CD4-positive, alpha-beta T cell treated with Interleukin-4 for 4 hours (primary cell): ENCODE measurements at places on chromosomes 3 and 15.
A peak's percentile ranks its signal among the peaks of the same experiment; 100 is the strongest.

GRCh38 chr3:164679245-164679644 is 399.1 kb downstream of the SI start:
- DNase-seq: no peak

DNA sequence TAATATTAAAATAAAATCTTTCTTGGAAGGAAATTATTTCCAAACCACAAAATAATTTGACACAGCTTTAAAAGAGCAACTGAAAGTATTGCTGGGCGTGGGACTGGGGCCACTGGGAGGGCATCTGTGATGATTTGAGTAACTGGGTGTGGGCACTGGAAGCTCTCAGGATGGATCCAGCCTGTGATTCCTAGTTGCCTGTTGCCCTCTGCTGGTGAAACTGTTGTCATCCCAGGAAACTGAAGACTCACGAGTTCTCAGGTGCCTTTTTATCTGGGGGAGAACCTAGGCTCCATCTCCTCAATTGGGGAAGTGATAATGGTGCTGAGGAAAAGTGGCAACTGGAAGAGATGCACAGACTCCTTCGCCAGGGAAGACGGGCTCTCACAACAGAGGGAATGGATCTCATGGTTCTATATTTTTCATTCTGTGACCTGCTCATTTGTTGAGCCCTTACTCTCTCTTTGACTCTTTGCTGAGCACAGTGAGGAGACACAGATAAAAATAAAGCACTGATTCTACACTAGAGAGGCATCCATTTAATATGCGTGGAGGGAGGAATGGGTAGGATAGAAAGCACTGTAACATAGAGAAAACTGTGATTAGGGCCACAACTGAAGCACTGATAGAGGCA is 61.6 kb downstream of the TPRG1 start:
- DNase-seq: no peak

DNA sequence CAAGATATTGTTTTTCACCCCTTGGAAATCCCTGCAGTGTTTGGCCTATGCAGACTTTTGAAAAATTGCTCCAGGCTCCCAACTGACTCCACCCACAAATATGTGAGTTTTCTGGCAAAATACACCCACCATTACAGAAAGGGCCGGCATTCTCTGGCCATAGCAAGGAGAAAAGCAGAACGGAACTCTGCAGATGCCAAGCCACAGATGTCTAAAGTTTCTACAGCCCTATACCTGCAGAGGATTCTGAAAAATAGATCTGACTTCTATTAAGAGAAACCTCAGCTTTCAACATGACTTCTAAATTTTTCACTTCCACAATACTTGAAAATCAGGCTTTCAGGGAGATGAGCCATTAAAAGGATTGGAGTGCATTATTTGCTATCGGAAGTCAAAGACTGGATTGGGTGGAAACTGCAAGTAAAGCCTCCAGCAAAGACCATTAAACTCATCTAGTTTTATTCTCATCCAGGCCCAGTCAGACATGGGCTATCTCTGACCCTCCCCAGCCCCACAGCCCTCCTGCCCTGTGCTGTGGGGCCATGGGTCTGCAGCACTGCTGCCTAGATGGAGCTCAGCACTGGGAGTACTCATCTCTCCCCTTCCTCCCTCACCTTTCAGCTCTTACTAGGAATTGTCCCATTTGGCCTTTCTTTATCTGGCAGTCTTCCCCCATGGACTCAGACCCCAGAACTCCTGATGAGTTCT is 243.1 kb upstream of the GOLGA6L4 start:
- DNase-seq: no peak

- peak; percentile 8 for DNase-seq
Observed at GRCh38 chr15:85793641-85794597, 806 bp downstream of the KLHL25 start.

DNA sequence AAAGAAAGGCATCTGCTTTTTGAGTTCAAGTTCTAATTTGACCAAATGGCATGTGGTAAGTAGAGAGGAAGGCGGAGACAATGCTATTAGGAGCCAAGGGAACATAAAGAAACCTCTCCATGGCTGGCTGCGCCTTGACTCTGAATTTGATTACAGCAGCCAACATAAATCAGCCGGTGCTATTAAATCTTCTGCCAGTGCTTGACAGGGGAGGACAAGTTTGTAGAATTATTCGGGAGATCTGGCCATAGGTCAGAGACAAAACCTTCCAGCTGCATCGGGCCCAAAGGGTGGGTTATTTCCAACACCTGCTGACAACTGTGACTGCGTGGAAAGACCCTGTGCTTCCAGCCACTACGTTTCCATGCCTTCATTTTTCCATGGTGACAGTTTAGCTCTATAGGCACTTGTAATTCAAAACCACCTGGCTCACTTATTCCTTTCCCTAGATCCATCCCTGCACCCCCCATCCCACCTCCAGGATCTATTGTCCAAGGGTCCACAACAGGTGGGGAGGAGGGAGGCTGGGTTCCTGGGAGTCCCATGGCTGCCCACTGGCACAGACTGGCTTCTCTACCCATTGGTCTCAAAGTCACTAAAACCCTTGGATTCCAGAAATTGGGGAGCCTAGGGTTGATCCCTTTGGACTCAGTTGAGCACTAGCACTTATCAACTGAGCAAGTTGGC is 15.9 kb downstream of the COLQ start:
- no peak for DNase-seq

DNA sequence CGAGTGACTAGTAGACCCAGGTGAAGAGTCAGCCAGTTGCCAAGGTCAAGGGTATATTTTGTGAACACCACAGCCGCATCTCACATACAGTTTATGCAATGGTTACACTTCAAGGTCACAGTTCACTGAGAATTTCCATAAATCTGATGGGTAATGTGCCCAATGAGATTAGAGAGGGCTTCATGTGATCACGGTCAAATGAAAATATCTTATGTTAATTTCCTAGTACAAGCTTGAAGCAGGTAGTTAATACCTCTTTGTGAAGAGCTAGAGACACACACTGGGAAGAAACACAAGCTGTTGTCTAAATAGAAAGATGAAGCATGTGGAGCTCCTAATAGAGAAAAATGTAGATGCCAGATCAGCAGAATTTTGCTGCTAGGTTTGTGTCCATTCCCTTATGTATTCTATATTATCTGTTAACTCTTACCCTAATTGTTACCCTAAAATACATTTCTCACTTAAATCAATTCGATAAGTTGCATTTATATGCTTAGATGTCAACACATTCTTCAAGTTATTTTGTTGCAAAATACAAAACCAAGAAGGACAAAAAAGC is 136.0 kb downstream of the NR2F2 start:
- DNase-seq: no peak

DNA sequence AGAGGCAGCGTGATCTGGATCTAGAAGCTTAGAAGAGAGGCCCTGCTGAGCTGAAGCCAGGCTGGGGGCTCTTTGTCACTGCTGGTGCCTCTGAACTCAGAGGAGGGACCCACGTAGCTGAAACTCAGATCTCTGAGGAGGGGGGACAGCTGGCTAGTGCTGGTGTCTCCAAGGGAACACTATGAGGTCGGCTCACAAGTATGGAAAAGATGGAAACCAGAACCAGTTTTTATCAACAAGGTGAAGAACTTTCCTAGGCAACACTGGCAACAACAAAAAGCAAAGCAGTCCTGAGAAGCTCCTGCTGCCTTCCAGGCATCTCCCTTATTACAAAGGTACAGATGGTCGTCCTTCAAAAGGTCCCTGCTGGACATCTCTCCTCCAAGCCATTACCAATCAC is 27.0 kb upstream of the FSTL1 start:
- DNase-seq: no peak

DNA sequence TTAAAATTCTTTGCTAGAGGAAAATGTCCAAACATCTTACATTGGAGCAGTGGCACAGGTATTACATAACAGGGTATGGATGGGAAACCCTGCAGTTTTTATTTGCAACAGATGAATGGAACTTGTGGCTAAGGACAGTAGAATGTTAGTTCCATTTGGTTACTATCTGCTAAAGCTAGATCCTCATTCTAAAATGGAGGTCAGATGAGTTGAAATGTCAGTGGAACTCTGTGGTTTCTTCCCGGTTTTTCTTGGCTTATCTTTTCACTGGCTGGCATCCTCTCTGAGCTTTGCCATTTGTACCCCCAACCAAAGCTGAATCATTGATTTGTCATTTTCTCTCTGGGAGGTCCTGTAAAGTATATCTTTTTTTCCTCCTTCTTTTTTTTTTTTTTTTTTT is 68.9 kb downstream of the ARMC8 start:
- no peak for DNase-seq

DNA sequence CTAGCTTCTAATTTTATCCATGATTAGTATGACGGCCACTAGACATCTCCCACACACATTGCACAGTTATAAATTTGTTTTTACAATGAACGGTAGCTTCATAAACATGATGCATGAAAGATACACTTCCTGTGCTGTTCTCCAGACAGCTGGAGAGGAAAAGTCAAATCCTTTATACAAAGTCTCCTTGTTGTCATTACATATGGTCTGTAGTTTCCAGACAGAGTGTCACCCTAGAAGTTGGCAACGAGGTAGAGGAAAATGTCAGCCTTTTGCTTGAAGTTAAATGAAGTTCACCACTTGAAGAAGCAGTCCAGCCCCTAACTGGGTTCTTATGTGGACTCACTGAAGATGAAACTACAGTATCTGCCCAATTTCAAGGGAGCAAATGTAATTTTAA is 253.0 kb upstream of the P2RY1 start:
- DNase-seq: no peak

DNA sequence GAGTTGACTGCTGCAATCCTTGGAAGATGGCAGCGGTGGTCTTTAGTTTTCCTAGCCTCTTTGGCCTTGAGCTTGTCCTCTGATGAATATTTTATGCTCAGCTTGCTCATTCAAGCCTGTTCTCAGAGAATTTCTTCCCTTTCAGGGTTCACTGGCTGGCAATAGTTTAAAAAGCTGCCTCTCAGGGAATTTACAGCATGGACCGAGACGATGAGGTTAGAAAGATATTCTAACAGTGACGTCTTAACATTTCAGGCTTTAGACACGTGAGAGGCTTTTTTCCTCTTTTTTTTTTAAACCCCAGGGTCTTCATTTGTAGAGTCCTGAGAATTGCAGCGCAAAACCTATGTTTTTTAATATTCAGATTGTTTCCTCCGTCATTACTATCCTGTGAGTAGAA is 120.3 kb upstream of the CLSTN2 start:
- DNase-seq: no peak

GRCh38 chr15:70517194-70517590 is 246.2 kb downstream of the UACA start:
- no peak for DNase-seq

- peak; percentile 60 for DNase-seq
Observed at GRCh38 chr15:79184465-79184892, 93.9 kb upstream of the RASGRF1 start.

GRCh38 chr3:33919312-33920120 is 121.1 kb downstream of the PDCD6IP start:
- DNase-seq: no peak

DNA sequence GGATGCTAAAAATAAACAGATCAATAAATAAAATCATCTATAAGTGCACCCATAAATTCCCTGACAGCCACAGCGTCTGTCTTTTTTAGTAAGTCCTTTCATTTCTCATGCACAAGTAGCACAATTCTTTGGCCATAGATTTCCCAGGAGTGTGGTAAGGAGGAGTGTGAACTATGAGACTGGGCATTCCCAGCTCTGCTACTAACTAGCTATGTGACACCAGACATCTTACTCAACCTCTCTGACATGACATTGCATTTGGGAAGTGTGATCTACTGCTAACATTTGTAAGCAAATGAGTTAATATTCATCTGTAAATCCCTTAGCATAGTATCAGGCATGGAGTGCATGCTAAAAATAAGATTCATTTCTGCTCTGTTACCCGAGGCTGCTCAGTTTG is 301.7 kb downstream of the NTRK3 start:
- DNase-seq: no peak

DNA sequence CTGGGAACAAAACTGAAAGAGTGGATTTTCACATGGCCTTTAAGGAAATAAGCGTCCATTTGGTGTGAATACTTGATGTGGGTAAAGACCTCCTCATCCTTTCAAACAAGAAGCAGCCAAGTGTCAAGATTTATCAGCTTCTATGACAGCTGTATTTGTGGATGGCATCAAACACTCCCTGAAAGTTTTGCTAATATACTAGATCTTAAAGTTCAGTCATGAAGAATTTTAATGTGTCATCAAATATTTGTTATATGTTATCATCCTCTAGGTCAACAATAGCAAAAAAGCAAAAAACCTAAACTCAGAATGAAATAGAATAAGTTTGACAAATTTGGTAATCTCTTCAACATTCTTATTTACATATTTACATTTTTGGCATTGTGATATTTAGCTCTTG is 29.1 kb upstream of the LYSMD4 start:
- DNase-seq: no peak

DNA sequence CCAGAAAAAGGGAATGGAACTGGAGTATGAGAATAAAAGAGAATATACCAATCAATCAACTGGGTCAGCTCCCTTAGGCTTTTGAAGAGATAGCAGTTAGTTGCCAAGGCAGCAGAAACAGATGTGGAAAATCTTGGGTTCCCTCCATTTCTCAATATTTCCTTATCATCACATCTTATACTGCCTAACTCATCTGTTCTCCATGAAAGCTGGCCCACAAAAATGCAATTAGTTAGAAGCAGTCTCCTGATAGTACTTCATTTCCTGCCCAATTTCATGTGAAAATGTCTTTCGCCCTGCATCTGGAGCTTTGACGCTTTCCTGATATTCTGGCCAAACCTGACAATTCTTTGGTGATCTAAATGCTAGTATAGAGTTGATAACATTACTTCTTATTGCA is 30.1 kb upstream of the SPTSSB start:
- no peak for DNase-seq

- no peak for DNase-seq
Observed at GRCh38 chr3:195763076-195763830, 42.5 kb downstream of the MUC20 start.

GRCh38 chr3:197209366-197210260 is 88.8 kb downstream of the DLG1 start:
- DNase-seq: no peak

DNA sequence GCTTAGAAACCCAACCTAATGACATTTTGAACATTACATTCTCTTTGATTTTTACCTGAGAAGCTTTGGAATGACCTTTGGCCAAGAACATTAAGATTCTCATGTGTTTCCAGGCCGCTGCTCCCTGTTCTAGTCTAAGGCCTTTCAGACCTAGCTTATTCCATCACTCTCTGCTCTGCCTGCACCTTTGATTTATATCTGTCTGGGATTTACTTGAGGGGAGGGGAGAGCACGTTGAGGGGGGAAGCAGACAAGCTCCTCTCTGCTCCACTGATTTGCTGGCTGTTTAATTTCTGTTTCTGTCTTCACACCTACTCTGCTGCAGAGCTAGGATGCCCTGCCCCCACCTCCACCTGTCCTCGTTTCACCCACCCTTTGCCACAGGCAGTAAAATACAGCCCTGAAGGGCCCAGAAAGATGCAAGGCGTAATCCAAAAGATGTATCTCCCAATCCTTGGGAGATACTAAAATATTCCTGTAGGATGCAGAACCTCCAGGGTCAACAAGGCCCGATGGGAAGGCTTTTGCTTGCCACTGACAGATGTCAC is 429.8 kb downstream of the EPHB1 start:
- DNase-seq: no peak
